ENCODE measurements at places on chromosomes 13 and 19. TPM values are rescaled to one million over a fixed set of nuclear protein-coding genes. Genes with fewer than 3 reads are reported as not detected.

DNA sequence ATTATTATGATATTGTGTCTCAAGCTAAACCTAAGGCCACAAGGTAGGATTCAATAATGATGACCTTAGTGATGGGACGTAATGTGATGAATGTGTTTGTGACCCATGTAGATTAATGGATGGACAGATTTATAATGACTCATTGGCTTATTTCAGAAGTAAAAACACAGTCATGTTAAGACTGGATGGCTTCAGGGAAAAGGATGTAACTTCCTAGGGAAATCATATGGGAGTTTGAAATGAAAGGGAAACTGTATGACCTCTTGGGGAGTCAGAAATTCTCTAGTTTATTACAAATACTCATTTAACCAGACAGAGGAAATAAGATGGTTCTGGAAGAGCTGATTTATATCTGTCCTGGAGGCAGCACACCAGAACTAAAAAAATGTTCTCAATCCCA, 2.9 kb downstream of the EDNRB start:
- H3K27ac ChIP-seq, result no peak overlapping the region
- no peaks in the 10 kb centered on the region for H3K36me3 ChIP-seq
- H3K4me3 ChIP-seq, result no peak overlapping the region
- no peaks in the 10 kb centered on the region for H3K4me1 ChIP-seq
- H3K27me3 ChIP-seq, result peaks cover 9% of the 10 kb centered on the region
- DNase-seq, result no peak

DNA sequence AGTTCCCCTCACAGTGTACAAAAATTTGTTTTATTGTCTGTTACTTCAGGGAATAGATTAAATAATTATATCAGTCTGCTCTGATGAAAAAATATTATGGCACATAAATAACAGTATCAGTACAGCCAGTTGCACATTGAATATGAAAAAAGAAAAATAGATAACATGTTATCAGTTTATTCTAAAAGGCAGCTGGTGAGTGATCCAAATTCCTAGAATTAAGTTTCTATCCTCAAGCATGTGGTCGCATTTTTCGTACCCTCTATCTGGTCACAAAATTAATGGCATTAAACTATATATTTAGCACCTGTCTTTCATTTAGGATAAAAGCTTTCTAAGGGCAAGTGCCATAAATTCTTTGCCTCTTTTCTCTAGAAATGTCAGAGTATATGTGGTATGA, 944.8 kb upstream of the PCDH9 start:
- H3K27me3 ChIP-seq, result no peaks in the 10 kb centered on the region
- no peaks in the 10 kb centered on the region for H3K36me3 ChIP-seq
- no peak overlapping the region for H3K4me3 ChIP-seq
- H3K4me1 ChIP-seq, result no peaks in the 10 kb centered on the region
- no peak for DNase-seq

GRCh38 chr19:43455321-43456113, 9.9 kb downstream of the LYPD3 start:
- H3K36me3 ChIP-seq, result no peaks in the 10 kb centered on the region
- no peak for DNase-seq
- peaks cover 8% of the 10 kb centered on the region for H3K27me3 ChIP-seq
- no peak overlapping the region for H3K4me3 ChIP-seq
- peaks cover 12% of the 10 kb centered on the region for H3K4me1 ChIP-seq
- no peak overlapping the region for H3K27ac ChIP-seq

DNA sequence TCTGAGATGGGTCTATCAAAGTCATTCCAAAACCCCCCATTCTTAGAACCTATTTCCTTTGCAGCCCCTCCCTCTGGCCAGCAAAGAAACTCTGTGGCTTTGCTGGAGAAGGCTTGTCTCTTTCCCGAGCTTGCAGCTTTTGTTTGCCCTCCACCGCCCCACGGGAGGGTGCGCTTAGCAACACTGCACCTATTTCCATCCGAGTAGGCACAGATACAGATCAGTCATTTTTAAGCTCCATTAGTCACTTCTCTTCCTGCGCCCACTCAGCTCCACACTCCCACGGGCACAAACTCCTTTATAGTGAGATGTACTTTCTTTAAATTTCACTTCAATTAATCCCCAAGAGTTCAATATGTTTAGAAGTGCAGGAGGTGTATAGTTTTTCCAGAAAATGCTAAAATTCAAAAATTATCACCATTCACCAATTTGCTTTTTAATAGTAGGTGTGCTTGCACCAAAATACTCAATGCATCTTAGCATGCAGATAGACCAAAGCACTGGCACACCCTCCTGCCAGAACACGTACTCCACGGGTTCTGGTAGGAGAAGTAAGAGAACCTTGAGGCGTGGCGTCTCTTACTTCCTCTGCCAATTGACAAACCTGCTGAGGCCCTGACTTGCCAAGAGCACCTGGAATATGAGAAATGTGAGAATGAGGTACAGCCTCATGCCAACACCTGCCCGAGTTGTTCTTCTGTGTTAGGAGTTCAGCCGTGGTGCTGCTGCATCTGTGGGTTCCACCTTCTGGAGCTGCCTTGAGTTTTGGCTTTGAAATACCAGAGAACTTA, 183.7 kb downstream of the TEX29 start:
- no peaks in the 10 kb centered on the region for H3K4me1 ChIP-seq
- no peak overlapping the region for H3K27ac ChIP-seq

- H3K27ac ChIP-seq, result no peak overlapping the region
- H3K36me3 ChIP-seq, result no peaks in the 10 kb centered on the region
- H3K27me3 ChIP-seq, result no peaks in the 10 kb centered on the region
Measured at GRCh38 chr13:30312904-30313303, 5.6 kb upstream of the KATNAL1 start.

GRCh38 chr13:32881777-32882145, 134.5 kb upstream of the KL start:
- H3K27ac ChIP-seq, result no peak overlapping the region
- peaks cover 3% of the 10 kb centered on the region for H3K27me3 ChIP-seq
- H3K4me3 ChIP-seq, result no peak overlapping the region
- DNase-seq, result no peak
- no peaks in the 10 kb centered on the region for H3K4me1 ChIP-seq
- no peaks in the 10 kb centered on the region for H3K36me3 ChIP-seq

DNA sequence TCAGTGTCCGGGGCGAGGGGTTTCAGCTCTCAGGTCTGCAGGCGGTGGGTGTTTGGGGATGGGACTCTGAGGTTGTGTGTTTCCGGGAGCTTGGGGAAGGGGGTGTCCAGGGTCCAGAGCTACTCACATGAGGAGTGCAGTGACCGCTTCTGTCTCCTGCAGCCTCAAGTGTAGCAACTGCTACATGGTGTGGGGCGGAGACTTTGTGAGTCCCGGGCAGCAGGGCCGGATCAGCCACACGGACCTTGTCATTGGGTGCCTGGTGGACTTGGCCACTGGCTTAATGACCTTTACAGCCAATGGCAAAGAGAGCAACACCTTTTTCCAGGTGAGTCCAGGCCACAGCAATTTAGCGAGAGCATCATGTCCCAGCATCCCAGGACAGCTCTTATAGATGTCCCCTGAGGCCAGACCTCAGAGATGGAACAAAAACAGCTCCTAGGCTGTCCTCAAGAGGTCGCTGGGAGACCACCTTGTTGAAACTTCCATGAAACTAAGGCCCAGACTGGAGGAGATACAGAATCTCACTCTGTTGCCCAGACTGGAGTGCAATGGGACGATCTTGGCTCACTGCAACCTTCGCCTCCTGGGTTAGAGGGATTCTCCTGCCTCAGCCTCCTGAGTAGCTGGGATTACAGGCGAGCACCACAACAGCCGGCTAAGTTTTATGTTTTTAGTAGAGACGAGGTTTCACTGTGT, 44.9 kb downstream of the RYR1 start:
- no peaks in the 10 kb centered on the region for H3K36me3 ChIP-seq
- no peaks in the 10 kb centered on the region for H3K27me3 ChIP-seq
- no peak overlapping the region for H3K4me3 ChIP-seq
- H3K27ac ChIP-seq, result no peak overlapping the region
- no peaks in the 10 kb centered on the region for H3K4me1 ChIP-seq

DNA sequence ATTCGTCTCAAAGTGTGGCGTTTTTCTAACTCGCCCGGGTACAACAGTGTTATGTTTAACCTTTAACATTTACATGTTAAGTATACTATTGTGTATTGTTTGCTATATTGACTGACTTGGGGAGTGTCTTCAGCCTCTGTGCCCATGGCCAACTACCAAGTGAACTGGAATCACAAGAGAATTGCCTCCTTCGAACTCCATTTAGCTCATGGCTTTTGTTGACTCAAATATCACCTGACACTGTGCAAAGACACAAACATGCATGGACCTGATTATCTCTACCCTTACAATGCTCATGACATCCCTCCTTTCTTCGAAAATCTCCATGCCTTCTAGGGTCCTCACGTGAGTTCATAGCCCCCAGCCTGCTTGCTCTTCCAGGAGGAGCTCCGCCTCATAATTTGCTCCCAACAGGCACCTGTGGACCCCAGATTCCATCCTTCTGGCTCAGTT, 704 bp downstream of the ZNF814 start:
- H3K4me1 ChIP-seq, result peaks cover 19% of the 10 kb centered on the region
- H3K36me3 ChIP-seq, result peaks cover 64% of the 10 kb centered on the region
- H3K4me3 ChIP-seq, result peak overlapping the region; percentile 79
- H3K27me3 ChIP-seq, result no peaks in the 10 kb centered on the region
- H3K27ac ChIP-seq, result peak overlapping the region; percentile 31

- H3K4me3 ChIP-seq, result no peak overlapping the region
- H3K27me3 ChIP-seq, result no peaks in the 10 kb centered on the region
- H3K27ac ChIP-seq, result no peak overlapping the region
- peaks cover 4% of the 10 kb centered on the region for H3K36me3 ChIP-seq
- no peak for DNase-seq
- H3K4me1 ChIP-seq, result peaks cover 69% of the 10 kb centered on the region
Measured at GRCh38 chr13:46595885-46596275, 42.9 kb downstream of the LRCH1 start.

The C19orf81 gene
- total RNA-seq, result not detected

The ZNF235 gene
- total RNA-seq, result 5.9 TPM

The CDX2 gene
- not detected for total RNA-seq

The HNRNPUL1 gene
- total RNA-seq, result 398 TPM

The ZNF792 gene
- 18.3 TPM for total RNA-seq

The TMEM59L gene
- 0.13 TPM for total RNA-seq

The MYO16 gene
- not detected for total RNA-seq

The EMC10 gene
- total RNA-seq, result 57.2 TPM

The NLRP9 gene
- not detected for total RNA-seq

The FRY gene
- 13.1 TPM for total RNA-seq
